Putamen (tissue), 1 donor: ENCODE measurements at places on chromosomes 11 and 22.

DNA sequence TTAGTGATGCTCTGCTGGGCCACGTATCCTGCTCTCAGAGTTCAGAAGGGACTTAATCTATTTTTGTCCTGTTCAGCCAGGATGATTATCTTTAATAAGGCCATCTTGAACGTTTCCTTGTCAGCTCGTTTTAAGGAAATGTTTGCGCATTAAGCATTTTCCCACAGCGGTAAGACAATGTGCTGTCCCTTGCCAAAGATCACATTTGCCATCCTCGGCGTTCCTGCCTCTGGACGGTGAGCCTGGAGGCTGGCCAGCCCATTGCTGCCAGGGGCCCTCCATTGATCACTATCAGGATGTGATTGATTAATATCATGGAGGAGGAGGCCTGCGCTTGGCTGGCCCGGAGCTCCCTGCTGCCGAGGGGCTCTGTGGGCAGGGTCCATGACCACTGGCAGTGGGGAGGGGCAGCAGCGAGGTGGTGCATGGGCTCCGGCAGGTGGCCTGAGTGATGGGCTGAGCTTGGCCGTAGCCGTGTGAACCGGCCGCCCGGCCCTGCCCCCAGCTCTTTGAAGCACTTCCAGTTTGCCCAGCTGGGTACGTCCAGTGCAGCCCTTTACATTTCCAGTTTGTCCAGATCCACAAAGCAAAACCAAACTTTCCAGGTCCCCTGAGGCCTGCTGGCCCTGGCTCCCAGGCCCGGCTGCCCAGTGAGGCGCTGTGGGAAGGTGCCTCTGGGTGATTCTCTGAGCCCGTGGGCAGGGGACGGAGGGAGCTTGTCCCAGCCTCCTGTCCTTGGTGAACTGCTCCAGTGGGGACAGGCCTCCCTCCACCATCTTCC is 49.5 kb upstream of the SMIM38 start:
- DNase-seq, result no peak

GRCh38 chr11:131645237-131645636 is 274.8 kb downstream of the NTM start:
- no peak for DNase-seq

DNA sequence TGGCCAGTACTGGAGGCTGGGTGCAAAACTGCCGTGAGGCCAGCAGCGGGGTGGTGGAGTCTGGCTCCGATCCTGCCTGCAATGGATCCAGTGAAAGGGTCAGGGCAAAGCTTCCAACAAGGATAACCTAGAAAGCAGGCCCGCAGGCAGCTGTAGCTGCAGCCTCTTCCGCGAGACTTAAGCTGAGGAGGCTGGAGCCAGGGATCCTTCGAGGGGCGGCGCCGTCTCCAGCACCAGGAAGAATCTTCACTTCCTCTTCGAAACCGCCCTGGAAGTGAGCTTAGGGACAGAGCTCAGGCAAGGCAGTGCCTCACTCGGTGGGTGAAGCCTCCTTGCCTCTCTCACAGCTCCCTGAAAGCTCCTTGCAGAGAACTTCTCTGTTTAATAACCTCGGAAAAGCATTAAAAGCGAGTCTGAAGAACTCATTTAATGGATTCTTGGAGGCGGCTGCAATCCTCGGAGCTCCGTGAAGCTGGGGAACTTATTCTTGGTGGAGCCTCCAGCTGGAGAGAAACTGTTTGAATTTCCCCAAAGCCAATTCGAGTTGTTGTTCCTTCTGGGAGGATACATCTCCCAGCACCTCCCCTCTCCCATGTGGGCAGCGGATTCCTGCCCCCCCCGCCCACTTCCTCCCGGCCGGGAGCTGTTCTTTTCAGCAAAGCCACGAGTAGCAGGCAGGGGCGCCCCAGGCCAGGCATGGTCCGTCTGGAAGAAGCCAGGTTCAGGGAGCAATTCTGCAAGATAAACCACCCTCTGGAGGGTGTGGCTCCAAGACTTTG is 169.9 kb downstream of the CTTN start:
- DNase-seq, result peak; percentile 9

GRCh38 chr22:50600538-50600937 is at the start of gene MAPK8IP2:
Gene MAPK8IP2, plus strand, starts transcription at chr22:50600793. Its CDS starts 26 bp downstream, at chr22:50600819.
- no peak for DNase-seq

- no peak for DNase-seq
Observed at GRCh38 chr11:117498791-117499190, 171.1 kb downstream of the CEP164 start.

GRCh38 chr11:132728026-132728425 is 804.3 kb downstream of the OPCML start:
- DNase-seq, result no peak

- no peak for DNase-seq
Observed at GRCh38 chr22:29803190-29803589, 34.9 kb downstream of the ASCC2 start.

- no peak for DNase-seq
Observed at GRCh38 chr11:124717786-124718651, 21.7 kb upstream of the NRGN start.

GRCh38 chr22:25494774-25495173 is 69.7 kb upstream of the GRK3 start:
- DNase-seq, result no peak

- DNase-seq, result peak; percentile 9
Observed at GRCh38 chr11:87463486-87464102, 425.9 kb downstream of the TMEM135 start.

GRCh38 chr11:11215058-11215815 is 137.8 kb downstream of the CSNK2A3 start:
- DNase-seq, result no peak

GRCh38 chr11:72553706-72554105 is 119.4 kb upstream of the CLPB start:
- no peak for DNase-seq

DNA sequence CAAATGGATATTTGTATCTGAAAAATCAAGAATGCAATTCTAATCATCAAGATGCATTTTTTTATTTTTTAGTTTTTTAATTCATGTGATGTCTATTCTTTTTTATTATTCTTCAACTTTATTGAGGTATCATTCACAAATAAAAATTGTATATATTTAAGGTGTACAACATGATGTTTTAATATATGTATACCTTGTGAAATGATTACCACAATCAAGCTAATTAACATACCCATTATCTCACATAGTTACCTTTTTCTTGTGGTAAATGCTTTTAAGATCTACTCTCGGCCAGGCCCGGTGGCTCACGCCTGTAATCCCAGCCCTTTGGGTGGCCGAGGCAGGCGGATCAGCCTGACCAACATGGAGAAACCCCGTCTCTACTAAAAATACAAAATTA is 3.7 kb downstream of the HBB start:
- no peak for DNase-seq

- DNase-seq, result no peak
Observed at GRCh38 chr11:2588809-2589537, 110.8 kb downstream of the KCNQ1OT1 start.

DNA sequence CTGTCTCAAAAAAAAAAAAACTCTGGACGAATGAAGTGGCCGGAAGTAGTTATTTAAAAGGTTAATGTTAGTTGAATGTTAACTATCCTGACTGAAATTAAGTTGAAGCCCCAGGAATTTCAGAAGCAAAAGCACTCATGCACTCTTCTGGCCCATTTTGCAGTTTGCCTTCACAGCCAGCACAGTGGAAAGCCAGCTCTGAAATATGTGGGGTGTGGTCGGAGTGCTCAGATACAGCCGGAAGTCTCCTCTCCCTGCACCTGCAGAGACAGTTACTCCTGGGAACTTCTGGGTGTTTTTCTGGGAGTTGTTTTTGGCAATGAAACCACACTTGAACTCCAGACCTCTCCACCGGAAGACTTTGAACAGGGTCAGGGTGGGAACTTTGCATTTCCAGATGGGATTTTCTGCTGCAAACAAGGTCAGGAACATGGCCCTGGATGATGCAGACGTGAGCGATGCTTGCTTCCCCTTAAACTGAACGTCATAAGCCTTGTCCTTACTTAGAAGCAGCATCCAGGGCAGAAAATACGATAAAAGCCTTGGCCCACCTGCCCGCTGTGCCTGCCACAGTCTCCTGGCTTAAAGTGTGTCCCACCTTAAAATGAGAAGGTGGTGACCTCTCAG is 21.5 kb upstream of the CABP2 start:
- DNase-seq, result peak; percentile 7

GRCh38 chr11:111104185-111104584 is 141.3 kb upstream of the POU2AF2 start:
- no peak for DNase-seq

DNA sequence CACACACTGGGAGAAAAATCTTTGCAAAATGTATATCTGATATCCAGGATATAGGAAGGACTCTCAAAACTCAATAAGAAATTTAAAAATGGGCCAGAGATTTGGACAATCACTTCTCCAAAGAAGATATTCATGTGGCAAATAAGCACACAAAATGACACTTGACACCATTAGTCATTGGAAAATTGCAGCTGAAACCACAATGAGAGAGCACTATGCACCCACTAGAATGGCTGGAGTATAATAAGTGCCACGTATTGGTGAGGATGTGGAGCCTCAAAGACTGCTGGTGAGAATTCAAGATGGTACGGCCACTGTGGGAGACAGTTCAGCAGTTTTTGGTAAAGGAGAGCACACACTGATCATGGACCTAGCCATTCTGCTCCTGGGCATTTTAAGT is 12.8 kb upstream of the OSBPL5 start:
- DNase-seq, result no peak

- no peak for DNase-seq
Observed at GRCh38 chr11:20626279-20626678, 26.9 kb downstream of the SLC6A5 start.
